KG1 (cell line): ENCODE measurements at places on chromosomes 7 and 10.

DNA sequence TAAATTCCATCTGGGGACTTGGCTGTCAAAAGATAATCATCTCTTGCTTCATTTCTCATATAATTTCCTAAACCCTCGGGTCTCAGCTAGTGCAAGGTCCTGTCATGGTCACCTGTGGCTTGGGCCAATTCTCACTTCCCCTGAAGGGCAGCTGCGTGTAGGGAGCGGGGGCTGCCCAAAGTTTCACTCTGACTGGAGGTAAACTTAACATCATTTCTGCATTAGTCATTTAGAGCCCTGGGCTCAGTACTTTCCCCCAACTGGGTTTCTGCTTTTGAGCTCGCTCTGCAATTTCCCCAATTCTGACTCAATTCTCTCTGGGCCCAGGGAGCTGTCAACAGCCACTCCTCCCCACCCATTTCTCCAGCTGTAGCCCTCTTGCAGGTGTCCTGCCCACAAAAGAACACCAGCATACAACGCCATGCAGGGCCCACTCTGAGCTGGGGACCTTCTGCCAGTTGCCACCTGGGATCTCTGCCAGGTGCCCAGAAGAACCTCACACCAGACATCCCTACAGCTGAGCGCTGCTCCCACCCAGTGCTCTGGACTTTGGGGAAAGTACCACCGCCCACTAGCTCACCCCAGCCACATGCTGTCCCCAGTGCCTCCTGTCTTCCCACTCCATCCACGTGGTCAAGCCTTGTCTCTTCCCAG lies 37.9 kb downstream of the VOPP1 start:
- DNase-seq, result peak; percentile 50

- DNase-seq, result no peak
Observed at GRCh38 chr10:63273577-63273976, 140.4 kb downstream of the NRBF2 start.

DNA sequence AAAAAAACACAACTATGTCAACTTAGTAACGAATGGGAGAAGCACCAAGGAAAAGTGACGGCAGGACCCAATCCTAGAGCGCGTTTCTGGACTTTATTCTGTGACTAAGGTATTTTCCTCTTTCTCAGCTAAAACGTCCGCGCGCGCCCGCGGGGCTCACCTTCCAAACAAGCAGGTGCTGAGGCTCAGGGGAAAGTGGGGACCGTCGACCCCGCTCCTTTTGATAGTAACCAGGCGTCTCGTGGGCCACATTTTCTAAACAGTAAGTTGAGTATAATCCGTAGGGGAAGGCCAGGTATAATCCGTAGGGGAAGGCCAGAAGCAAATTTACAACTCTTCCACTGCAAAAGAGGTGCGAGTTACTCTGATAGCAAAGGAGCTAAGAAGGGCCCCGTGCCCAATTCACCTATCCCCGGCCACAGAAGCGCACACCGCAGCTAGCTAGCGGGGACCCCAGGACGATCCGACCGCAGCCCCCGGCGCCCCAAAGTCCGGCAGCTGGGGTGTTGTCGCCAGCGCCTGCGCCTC lies 743 bp downstream of the MKI67 start:
- DNase-seq, result no peak

- no peak for DNase-seq
Observed at GRCh38 chr10:50992972-50993766, 81.1 kb upstream of the PRKG1 start.

DNA sequence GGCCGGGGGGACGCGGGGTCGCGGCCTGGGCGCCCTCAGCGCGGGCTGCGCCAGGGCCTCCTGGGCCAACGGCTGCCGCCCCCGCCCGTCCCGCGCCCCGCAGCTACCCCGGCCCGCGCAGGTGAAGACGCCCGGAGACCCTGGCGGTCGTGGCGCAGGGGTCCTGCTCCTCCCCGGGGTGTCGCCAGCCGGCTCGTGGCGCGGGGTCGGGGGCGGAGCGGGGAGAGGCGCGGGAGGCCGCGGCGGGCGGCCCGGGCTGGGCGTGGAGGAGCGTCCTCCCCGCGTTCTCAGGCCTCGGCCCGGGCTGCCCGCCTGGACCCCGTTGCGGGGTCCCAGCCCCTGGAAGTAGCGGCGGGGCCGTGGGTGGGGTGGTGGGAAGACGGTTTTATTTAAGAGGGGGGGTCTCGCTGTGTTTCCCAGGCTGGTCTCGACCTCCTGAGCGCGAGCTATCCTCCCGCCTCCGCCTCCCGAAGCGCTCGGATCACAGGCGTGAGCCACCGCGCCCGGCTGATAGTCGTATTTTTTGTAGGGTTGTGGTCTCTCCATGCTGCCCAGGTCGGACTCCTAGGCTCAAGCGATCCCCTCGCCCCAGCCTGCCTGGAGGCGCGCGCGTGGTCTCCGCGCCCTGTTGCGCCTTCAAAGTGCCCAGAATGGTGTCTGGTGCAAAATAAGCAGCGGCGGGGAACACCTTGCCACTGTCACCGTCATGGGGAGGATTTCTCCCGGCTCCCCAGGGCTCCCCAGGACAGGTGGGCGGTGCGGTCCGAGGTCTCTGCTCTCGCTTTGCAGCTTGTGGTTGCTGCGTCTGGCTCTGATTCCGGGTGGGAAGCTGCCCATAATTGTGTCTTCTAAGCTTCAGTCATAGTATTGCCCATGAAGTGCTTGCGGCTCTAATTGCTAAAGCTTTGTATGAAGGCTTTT lies 15.3 kb upstream of the SUN1 start:
- no peak for DNase-seq

DNA sequence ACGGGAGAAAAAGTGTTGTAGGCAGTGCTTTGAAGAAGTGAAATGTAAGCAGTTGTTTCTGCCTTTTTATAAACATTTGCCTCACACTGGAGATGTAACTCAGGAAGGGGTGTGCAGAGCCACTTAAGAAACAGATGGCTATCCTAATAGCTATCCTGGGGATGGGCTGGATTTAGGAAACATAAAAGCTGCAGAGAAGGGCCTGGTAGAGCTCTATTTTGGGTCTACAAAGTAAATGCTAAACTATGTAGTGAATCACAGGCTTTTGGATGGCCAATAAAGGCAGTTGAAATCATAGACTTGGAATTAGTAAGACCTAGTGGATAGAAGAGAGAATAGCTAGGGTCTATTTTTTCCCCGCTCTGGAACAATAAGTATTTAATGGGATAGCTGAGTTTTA lies 79.9 kb upstream of the AGR3 start:
- no peak for DNase-seq

DNA sequence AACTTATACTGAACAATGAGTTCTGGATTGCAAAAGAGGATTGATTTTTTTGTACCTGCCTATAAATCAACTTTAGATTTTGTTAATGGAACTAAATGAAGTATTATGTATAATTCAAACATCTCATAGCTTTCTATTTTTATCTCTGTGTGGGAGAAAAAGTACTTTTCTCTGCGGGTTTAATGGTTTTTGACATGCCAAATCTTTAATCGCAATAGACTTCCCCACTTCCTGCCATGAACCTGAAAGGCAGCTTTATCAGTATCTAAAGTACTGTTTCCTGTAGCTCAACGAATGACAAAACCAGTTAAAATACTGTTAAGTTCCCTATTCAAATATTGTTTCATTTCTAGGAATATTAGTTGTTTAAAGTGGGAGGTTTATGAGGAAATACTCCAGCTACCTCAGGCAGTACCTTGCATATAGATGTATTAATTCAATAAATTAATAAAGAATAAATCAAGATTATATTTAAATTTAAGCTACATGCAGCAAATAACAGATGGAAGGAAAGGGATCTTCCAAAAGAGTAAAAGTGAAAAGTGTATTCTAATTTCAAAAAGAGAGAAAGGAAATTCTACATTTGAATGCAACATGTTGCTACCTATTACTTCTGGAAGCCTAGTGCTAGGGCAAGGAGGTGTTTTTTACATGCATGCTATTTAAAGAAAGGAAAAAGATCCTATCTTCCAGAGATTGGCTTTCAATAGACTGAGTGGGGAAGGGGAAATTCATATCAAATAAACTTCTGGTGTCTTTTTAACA lies 75.9 kb downstream of the SVOPL start:
- DNase-seq, result peak; percentile 17

- no peak for DNase-seq
Observed at GRCh38 chr7:37672926-37673325, 10.6 kb upstream of the GPR141 start.

DNA sequence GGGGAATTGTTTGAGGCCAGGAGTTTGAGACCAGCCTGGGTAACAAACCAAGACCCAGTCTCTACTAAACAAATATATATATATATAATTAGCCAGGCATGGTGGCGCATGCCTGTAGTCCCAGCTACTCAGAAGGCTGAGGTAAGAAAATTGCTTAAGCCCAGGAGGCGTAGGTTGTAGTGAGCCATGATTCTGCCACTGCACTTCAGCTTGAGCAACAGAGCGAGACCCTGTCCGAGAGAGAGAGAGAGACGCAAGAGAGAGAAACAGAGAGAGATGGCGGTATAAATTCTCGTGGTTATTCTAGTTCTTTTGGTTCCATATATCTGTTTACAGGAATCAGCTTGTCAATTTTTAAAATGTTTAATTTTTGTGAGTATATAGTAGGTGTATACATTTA lies 94.0 kb downstream of the TBXAS1 start:
- no peak for DNase-seq

DNA sequence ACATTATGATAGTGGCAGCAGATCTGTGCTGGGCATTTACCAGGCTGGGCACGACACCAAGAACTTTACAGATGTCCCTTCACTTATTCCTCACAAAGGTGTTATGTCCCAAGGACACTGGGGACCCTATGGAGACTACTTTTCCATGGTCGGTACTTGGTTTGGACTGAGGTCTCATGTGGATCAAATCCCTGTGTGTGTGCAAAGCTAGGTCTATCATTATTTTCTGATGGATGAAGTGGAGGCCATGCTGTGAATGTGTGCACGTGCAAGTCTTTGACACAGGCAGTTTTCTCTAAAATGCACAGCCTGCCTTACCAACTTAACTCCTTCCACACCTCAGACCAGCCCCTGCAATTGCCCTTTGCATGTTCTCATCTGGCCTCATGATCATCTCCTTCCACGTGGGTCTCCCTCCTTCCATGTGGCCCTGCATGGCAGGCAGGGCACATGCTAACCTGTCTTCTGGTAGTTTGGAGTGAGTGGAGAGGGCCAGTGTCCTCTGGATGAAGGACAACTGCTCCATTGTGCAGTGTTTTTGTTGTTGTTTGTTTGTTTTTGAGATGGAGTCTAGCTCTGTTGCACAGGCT lies 16.0 kb upstream of the ZNF273 start:
- no peak for DNase-seq

DNA sequence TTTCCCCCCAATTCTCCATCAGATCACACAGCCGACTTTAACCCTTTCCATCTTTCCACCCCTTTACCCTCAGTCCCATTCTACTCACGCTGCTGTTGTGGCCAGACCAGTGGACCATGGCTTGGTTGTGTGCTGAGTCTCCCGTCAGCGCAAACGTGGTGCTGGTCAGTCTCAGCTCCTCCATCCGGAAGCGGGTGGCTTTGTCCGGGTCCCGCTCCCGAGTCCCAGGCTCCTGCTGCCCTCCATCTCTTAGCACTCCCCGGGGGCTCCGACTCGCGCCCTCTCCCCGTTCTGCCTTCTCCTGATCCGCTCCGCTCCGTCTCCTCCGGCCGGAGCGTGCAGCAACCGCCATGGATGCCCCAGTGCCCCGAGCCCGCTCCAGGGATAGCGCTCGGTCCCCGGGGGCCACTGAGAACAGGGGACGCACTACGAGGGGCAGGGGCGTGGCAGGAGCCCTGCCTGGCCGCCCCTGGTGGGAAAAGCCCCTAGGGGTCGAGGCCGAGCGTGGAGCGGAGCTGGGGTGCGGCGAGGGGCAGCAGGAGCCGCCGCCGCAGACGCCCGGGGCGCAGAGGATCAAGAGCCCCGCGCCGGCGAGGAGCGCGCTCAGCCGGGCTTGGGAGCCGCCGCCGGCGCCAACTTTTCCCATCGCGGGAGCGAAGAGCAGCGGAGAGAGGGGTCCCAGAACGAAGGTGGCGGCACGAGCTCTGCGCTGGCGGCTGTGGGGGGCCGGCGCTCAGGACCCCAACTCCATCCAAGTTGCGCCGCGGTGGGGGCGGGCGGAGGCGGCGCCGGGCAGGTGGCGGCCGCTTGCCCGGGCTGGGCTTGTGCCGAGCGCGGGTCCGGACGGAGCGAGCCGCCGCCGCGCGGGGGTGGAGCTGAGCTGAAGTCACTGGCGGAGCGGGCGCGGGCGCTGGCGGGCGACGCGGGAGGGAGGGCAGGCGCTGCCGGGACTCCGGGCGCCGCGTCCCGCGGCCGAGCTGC lies at the start of gene SORCS1:
SORCS1 (minus strand) TSS at position 826 of the 981 bp plus-strand sequence.
- DNase-seq, result no peak

DNA sequence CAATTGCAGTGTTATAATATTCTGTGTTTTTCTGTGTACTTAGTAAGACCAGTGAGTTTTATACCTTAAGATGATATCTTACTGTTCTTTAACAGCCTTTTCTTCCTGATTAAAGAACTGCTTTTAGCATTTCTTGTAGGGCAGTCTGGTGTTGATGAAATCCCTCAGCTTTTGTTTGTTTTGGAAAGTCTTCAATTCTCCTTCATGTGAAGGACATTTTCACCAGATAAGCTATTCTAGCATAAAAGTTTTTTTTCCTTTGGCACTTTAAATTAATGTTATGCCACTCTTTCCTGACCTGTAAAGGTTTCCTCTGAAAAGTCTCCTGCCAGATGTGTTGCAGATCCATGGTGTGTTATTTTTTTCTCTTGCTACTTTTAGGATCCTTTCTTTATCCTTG lies 1059.8 kb downstream of the LRMDA start:
- no peak for DNase-seq

- no peak for DNase-seq
Observed at GRCh38 chr7:2760098-2760889, 72.3 kb downstream of the AMZ1 start.

GRCh38 chr10:100725071-100725471 lies 20.3 kb upstream of the PAX2 start:
- DNase-seq, result no peak

DNA sequence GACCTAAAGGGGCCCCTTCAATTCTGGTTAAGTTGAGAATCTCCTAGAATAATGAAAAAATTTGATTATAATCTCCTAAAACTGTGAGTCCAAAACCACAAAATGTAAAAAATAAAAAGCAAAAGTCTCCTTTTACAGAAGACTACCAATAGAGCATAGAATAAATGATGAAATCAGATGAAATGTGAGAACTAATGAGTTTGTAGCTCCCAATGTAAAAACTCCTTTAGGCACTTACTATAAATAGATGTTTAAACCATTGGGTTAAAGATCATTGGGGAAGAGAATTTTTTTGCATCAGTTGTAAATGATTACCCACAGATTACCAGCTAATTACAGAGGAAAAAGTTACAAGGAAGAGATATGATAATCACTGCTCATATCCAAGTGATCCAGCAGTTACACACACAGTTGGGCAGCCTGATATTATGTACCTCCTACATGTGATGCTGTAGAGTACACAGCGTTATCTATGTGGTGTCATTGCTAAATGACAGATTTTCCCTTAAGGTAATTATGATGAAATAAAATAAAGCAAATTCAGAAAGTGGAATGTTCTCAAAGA lies 282.7 kb upstream of the SEMA3D start:
- no peak for DNase-seq

DNA sequence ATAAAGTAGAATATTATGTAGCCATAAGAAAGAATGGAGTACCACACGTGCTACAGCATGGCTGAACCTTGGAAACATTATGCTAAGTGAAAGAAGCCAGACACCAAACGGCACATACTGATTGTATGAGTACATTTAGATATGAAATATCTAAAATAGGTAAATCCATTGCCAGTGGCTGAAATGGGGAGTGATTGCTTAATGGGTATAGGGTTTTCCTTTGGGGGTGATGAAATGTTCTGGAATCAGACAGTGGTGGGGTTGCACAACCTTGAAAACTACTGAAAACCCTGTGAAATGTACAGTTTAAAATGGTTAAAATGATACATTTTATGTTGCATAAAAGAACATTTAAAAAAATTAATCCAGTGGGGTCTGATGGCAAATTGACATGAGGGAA lies 667.9 kb downstream of the AUTS2 start:
- no peak for DNase-seq

GRCh38 chr7:132966754-132967469 lies 115.0 kb downstream of the CHCHD3 start:
- DNase-seq, result no peak
